ENCODE measurements at places on chromosomes 1 and 21.
A peak's percentile ranks its signal among the peaks of the same experiment; 100 is the strongest.

GRCh38 chr1:39416609-39417008 is 74.8 kb upstream of the BMP8A start:
- no peak for DNase-seq

DNA sequence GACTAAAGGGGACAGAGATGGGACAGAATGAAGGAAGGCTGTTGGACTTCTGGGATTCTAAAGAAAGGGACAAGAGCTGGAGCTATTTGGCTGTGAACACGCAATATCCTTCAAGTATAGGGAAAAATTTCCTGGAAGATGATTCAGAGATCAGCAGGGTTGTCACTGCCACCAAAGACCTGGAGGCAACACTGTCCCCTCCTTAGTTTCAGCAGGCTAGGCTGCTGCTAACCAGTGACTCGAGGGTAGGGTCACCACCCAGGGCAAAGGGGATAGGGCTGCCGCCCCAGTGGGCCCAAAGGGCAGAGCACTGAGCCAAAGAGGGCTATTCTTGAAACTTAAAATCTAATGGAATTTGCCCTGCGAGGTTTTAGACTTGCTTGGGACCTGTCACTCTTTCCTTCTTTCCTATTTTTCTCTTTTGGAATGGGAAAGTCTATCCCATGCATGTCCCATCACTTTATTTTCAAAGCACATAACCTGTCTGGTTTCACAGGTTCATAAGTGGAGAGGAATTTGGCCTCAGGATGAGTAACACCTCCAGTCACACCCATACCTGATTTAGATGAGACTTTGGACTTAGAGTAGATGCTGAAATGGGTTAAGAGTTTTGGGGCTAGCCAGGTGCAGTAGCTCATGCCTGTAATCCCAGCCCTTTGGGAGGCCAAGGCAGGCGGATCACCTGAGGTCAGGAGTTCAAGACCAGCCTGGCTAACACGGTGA is 11.9 kb downstream of the IFNLR1 start:
- DNase-seq, result no peak

DNA sequence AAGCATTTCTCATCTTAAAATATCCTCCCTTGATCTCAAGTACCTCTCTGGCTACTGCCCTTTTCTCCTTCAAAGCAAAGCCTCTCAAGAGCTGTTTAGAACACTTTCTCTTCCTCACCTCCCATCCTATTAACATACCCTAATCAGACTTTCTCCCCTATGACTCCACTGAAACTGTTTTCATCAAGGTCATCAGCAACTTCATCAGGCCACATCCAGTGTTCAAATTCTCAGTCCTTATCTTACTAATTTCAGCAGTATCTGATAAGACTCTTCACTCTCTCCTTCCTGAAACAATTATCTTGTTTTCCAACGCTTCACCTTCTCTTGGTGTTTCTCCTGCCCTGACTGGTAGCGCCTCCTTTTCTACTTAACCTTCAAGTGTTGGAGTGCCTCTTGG is 1.5 kb upstream of the RAP1A start:
- no peak for DNase-seq

GRCh38 chr1:151673407-151673806 is 43.2 kb downstream of the CELF3 start:
- no peak for DNase-seq

GRCh38 chr1:77386276-77386675 is 104.5 kb downstream of the AK5 start:
- DNase-seq, result no peak

- DNase-seq, result no peak
These were observed 78.3 kb upstream of the NFASC start for GRCh38 chr1:204792354-204792692.

- DNase-seq, result peak; percentile 31
These were observed 12.8 kb downstream of the SH2D1B start for GRCh38 chr1:162398999-162399580.

DNA sequence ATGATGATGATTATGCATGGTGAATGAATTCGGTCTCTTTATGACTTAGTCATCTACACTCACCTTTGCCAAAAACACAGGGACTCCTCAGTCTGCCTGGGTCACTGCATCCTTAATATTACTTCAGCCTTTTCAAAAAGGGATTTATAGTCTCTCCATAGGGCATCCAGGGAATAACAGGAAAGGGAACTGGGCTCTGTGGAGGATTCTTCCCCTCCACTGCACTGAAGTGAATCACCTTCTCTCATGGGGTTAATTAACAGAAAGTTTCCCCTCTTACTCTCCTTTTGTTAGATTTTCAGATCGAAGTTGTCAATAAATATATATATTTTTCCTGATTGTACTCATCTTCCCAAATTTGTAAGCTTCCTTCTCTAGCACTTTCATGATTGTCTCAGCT is at the start of gene OR6K3:
Gene OR6K3, minus strand, starts transcription at position 101 of the 400 bp plus-strand sequence. CDS start 2,605 bp downstream, outside the sequence.
- no peak for DNase-seq

- no peak for DNase-seq
These were observed 166.0 kb downstream of the COL11A1 start for GRCh38 chr1:102942324-102942723.

DNA sequence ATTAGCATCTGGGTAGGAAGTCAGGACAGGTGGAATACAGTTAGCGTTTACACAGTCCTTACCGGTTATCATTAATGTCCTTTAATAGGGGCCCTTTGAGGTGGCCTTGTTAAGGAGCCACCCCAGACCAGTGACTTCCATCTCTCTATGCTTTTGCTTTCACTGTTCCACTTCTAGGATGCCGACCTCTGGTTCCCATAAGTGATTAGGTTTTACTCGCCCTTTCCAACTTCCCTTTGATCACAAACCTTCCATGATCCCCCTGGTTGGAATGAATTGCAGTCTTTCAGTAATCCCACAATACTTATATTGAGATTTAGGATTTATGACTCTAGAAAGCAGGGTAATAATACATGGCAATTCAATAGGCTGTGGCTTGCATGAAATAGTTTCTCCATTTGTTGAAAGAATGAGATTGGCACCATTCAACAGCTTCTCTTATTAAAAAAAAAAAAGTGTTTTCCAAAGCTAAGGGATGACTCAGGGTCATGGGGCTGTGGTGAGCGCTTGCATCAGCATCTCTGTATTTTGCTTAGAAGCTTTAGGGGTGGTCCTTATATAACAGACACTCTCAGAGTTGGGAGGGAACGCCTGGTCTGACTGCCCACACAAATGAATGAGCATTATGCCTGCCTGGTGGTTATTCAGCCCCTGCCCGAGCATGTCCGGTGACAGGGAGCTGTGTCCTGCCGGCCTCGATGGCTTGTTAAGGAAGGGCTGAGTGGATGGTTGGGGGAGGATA is 110.5 kb downstream of the CNIH3 start:
- peak; percentile 95 for DNase-seq

DNA sequence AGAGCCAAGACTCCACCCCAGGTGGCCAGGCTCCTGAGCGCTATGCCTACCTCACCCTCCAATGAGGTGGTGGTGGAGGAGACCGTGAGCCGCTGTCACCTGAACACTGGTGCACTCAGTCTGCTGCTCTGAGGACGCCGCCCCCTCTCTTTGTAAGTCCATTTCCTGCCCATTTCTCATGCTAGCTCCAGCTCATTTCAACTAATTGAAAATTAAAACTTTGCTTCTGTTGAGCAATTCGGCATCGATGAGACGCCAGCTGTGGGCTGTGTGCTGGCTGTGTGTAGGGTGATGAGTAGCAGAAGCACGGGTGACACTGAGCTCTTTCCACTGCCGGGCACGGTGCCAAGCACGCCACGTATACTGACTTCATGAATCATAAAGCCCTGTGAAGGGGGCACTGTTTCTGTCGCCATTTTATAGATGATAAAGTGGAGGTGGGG is 11.2 kb downstream of the TNFRSF1B start:
- peak; percentile 77 for DNase-seq

DNA sequence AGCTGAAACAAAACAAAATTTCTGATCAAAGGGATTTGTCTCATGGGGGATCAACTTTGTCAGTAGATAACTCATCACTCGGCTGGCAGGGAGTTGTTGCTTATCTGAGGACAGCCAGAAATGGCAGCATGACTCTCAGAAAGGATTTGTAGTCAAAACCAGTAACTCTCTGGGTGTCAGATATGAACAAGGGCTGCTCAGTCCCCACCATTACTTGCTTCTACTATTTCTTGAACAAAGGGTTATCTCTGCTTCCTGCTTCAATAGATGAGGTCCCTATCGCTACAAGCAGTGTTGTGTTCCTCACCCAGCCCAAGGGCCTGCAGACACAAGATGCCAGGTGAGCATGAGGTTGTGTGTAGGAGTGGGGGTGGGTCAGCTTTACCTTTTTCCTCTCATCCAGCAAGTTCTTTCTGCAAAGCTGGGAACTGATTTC is 116.2 kb downstream of the PTBP2 start:
- no peak for DNase-seq

DNA sequence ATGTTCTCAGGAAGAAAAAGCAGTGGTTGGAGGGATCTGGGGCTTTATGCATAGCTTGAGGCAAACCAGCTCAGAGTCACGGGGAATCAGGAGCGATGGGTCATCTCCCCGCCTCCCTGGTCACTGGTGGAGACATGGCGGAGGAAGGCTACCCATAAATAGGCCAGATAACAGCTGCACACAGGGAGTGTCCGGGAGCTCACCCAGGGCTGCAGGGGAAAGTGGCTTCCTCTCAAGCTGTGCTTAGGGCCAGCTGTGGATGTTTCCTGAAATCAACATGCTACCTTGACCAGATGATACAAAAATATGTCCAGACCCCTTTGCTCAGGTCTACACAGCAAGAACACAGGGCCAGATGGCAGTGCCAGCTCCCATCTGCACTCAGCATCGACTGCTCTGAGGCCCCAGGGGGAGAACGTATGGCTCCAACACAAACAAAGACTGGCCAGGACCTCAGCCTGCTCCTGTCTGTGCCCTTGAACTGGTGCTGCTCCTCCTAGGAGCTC is 27.1 kb upstream of the RERE start:
- DNase-seq, result no peak

DNA sequence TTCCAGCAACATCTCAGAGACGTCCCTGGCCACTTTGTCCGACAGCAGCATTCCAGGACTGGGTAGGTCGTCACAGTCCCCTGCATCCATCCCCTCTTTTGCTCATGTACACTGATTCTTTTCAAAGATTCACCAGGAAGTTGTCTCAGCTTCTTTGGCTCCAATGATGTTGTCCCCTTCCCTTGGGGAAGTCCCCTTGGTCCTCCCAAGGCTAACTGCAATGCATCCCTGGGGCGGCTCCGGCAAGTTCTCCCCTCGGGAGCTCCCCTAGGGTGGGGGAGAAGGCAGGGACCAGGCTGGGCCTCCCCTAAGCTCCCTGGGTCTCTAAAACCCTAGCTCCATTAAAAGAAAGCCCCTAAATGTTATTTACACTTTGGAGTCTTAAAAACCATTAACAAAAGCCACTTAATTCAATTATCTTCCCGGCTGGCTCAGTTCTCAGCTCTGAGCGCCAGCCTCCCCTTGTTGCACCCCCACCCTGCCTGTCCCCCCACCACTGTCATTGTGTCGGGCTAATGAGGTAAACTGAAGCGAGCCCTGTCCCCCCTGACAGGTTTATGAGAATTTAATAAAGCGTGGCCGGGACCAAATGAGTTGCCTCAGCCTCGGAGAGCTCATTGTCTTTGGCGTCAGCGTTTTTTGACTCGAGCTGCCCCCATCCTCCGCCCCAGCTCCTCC is 25.3 kb downstream of the KNCN start:
- DNase-seq, result no peak

GRCh38 chr1:165116732-165117131 is 239.8 kb downstream of the LMX1A start:
- peak; percentile 55 for DNase-seq

GRCh38 chr1:112700290-112701226 is 6.4 kb downstream of the RHOC start:
- DNase-seq, result peak; percentile 99

DNA sequence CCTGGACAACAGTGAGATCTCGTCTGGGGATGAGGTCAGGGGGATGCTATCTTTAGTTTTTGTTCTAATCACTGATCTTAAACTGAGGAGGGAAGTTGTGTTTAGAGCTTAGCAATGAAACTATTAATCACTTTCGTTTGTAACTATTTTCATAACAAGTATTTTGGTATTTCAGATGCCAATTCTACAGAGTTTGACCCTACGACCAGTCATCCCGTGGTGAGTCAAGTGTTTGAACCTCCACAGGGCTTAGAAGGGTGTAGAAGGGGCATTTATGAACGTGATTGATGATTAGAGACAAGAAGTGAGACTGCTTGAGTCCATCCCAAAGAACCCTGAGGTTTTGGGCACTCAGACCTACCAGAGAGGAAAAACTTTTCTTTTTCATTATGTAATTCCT is 15.6 kb downstream of the SLFNL1 start:
- no peak for DNase-seq

GRCh38 chr1:29123053-29123886 is 433 bp downstream of the TMEM200B start:
- peak; percentile 73 for DNase-seq

GRCh38 chr1:38129971-38130370 is 83.4 kb upstream of the POU3F1 start:
- DNase-seq, result peak; percentile 42

- peak; percentile 96 for DNase-seq
These were observed 235.4 kb downstream of the PBX1 start for GRCh38 chr1:164794356-164794755.

- no peak for DNase-seq
These were observed 141.0 kb downstream of the PBX1 start for GRCh38 chr1:164699815-164700491.

GRCh38 chr1:219988387-219988786 is 57.9 kb downstream of the EPRS1 start:
- no peak for DNase-seq

DNA sequence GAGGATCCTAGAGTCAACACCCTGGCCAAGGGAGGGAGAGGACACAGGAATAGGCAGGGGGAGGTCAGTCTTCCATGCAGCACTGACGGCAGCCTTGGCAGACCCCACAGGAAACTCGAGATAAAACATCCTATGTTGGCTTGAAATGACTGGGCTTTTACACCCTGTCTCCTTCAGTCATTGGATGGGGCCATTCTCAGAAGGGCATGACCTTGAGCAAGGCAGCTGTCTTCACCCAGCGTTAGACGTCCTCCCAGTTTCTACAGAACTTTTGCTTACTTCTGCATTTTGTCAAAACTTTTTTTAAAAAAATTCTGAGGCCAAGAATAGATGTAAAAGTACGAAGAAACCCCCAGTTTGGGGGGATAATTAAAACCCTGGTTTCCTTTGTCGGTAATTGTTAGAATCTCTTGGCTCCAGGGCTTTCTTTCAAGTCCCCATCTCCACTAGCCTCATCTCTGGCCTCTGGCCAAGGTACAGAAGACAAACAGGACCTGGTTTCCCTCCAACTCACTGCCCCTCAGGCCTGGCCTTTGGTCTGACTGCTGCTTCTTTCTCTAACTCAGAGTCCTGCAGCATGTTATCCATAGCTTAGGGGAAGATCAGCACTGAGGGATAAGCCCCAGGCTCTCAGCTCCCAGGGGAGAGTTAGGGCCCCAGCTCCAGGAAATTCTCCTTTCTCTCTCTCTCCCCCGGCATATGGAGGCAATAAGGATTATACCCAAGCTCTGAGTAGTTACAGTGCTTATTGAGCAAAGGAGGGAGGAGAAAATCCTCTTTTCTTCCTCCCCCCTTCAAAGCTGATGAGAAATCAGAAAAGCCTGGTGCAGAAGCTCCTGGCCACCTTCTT is 51.6 kb upstream of the KCND3 start:
- no peak for DNase-seq

GRCh38 chr1:186099336-186100104 is 275.5 kb downstream of the TPR start:
- no peak for DNase-seq

- DNase-seq, result no peak
These were observed 27.9 kb upstream of the ABCG1 start for GRCh38 chr21:42191064-42191463.

- peak; percentile 23 for DNase-seq
These were observed 239.1 kb downstream of the HLX start for GRCh38 chr1:221118176-221118937.
